ENCODE measurements at places on chromosomes 7 and 10.

DNA sequence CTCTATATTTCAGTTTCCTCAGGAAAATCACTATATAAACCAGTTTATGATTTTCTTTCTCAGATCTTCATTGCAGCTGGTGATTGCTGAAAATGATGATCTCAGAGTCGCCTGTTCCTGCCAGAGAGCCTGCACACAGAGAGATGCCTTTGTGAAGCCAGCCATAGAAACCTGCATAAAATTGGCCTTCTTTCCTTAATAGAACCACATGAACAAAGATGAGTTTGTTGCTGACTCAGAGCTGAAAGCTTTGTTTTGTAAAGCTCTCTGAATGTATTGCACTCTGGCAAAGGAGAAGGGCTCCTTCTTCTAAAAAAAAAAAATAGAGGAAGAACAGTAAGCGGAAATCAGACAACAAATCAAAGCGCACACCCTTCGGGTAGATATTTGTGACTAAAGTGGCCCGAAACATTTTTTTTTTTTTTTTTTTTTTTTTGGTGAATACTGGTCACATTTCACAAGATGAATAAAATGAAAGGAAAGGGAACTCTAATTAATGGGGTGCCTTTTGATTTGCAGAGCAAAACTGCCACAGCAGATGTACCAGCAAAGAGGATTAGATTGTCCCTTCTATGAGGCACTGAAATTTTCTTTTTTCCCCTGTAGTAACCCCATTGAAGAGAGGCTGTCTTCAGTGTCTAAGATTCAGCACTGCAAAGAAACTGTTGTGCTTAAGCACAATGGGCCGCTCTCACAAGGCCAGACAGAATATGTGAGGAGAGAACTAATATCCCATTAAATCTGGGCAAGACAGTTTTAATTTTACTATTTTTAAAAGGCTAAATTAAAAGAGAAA lies 75.1 kb upstream of the PTPRZ1 start:
- no peak for DNase-seq

GRCh38 chr7:82742163-82742562 lies 298.6 kb upstream of the CACNA2D1 start:
- DNase-seq: no peak

GRCh38 chr10:71290806-71291527 lies 28.1 kb upstream of the SLC29A3 start:
- no peak for DNase-seq

- no peak for DNase-seq
These were observed 101.4 kb upstream of the FAM133B start for GRCh38 chr7:92691578-92691977.

- no peak for DNase-seq
These were observed 87.2 kb downstream of the TWIST1 start for GRCh38 chr7:19030281-19030680.

- DNase-seq: no peak
These were observed 107.0 kb upstream of the CELF2 start for GRCh38 chr10:10910634-10911033.

GRCh38 chr7:89002981-89003956 lies 207.7 kb upstream of the TEX47 start:
- no peak for DNase-seq

GRCh38 chr7:79090543-79090942 lies 362.9 kb downstream of the MAGI2 start:
- DNase-seq: no peak

GRCh38 chr7:35255443-35256255 lies 1.7 kb upstream of the TBX20 start:
- DNase-seq: peak; percentile 23

- DNase-seq: no peak
These were observed 227.1 kb downstream of the DYNC1I1 start for GRCh38 chr7:95999481-95999880.

DNA sequence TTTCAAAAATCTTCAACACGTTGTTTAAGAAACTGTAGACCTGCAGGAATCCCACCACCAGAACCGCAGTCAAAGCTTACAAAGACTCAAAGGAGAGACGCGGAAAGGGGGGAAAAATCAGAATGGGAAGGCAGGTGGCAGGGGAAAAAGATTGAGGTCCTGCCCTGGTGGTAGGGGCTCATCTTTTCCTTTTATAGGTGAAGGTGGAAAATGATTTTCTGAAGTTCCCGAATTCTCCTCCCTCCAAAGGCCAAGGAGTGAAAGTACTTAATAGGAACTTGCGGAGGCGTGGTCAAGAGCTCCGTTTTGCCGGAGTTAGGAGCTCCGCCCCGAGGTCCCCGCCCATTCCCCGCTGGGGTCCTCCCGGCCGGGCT lies 724 bp downstream of the BBIP1 start:
- DNase-seq: peak; percentile 97

All from right hindlimb (tissue), 1 donor.